ENCODE measurements at places on chromosomes 2 and 18.

GRCh38 chr18:22865354-22866116, 67.6 kb upstream of the RBBP8 start:
- no peak for DNase-seq

DNA sequence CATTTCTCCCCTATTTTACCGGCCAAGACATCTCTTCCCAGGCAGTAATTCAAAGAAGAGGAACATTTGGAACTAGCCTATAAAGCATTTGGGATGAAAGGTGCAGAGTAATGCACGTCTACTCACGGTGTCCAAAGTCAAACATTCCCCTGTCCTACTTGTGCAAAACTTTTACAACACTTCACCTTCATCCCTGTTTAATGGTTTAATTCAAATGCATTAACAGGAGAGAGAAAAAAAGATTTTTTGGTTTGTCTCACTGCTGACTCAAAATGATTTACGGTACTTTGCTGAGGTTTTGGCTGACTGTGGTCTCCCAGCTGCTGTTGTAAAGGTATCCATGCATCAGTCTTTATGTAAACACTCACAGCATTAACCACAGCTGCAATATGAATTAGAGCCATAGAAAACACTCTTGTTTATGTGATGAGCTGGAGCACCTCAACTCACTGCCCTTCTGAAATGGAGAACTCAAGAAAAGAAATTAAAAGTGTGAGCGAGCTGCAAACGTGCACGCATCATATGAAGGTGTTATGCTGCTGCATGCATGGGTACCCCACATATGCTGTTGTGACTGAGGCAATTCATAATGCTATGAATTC, 220.5 kb downstream of the PIEZO2 start:
- no peak for DNase-seq

DNA sequence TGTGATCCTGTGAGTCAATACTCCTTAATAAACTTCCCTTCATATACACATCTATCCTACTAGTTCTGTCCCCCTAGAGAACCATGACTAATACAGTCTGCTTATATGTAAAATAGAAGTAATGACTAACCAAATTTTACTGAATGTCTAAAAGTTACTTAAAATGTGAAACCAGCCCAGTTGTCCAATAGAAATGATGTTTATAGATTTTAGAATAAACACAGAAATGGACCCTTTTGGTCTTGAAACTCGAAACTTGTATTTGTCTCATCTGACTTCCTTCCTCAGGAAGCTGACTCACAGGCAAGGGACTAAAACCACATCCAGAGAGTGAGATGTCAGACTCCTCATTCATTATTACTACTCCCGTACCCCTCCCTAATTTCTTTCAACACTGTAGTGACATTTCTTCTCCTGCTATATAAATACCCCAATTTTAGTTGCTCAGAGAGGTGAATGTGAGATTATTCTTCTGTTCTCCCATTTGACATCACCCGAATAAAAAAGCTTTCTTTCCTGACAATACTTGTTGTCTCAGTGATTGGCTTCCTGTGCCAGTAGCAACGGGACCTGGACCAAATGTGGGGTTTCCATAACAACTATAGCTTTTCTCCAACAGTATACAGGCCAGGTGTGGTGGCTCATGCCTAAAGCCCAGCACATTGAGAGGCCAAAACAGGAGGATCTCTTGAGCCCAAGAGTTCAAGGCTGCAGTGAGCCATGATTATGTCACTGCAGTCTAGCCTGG, 486.0 kb downstream of the ERBB4 start:
- no peak for DNase-seq

DNA sequence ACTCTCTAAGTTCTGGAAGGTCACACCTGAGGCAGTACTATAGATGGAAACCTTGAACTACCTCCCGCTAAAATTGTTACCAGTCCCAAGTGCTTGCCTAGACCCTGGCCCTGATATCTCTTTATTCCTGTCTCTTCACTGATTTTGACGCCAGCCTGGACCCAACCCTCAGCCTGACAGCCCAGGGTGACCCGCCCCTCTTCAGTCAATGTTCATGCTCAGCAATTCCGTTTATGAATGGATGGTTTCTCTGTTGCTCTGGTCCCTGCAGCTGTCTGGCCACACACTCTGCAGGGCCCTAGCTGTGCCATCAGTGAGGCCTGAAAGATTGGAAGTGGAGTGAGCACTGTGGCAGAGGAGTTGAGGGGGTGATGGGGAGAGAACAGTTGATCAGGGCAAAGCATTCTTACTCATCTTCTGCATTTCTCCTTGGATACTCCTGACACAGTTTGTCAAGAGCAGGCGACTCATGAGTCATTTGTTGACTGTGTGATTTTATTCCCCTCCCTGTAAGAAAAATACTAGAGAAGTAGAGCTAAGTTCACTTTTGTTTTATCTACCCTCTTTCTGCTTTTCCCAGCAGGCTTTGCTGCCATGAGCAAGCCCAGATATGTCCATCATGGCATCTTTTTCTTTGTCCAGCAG, 46.0 kb downstream of the NPAS2 start:
- no peak for DNase-seq

DNA sequence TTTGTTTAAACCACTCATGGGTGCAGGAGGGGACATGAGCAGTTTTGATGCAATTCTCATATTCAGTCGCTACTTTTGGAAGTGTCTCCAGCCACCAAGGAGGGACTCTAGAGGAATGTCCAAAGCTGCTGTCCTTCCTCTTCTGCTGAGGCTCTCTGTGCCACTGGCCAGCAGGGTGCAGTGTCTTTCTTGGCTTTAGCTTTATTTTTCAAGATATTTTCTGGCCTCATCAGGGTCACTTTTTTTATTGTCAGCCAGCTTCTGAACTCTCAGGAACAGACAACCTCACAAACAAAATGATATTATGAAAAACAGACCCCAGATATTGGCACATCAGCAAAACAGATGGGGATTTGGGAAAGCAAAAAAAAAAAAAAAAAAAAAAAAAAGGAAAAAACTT, 289.3 kb upstream of the ZSWIM2 start:
- DNase-seq, result no peak

DNA sequence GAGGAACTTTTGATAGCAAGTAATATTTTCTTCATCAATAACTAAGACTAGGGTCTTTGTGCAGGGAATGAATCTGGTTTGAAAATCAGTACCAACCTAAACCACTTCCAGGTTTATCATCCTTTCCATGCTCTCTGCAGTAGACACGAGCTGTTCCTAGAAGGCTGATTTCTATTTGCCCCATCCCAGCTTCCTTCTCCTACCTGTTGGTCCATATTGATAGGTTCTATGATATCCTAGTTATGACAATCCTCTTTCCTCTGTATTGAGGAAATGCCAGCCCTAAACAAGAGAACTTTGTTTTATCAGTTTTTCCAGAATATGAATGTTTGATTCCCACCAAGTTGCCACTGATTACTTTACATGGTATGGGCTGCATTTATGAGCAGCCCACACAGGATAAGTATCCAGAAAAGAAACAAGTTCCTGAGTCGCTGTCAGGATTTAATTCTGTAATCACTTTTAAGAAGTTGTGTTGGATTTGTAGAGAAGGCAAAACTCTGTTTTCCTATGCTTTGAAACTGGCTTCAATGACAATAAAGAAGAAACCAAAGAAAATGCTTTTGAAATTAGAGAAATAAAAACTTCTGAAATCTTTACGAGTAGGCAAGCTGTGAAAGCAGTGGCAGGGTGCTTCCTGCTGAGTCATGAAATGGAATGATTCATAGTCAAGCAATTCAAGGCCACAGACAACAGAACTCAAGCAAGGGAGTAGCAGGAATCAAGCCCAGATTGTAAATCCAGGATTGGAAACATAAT, 37.3 kb upstream of the TANK start:
- DNase-seq, result peak; percentile 47

- no peak for DNase-seq
Measured at GRCh38 chr18:34352385-34353163, 127.9 kb upstream of the NOL4 start.

- DNase-seq, result no peak
Measured at GRCh38 chr2:194090251-194090905, 1566.6 kb upstream of the SLC39A10 start.

DNA sequence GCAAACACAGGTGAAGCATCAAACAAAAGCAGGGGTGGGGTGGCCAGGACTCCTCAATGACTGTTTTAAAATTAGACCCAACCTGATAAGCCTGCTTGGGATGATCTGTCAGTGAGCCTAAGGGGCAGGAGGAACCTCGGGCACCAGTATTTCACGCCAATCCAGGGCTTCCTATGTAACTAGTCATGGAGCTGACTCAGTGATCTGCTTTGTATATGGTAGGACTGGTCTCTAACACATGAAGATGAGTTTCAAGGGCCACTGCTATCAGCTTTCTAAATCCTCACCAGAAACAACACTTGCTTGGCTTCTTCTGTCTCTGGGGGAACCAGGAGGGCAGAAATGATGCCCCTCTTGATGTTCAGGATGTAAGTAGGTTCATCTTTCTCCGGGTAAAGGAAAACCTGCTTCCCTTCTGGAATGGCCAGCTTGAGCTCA, 6.2 kb downstream of the APOB start:
- no peak for DNase-seq

DNA sequence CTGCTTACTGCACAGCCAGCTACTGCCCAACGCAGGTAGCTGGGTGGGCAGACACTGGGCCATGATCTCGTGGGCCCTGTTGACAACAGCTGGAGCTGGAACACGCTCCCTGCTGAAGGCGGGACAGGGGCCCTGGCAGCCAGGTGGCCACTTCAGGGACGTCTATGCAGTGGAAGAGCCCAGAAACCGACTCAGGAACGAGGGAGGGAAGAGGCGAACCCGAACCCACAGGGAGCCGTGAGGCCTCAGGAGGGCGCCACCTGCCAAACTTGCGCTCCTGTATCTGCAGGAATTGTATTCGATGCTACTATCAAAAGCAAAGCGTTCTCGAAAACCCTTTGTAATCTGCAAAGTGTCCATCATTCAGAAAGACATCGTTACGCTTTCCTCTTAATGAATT, 198.4 kb downstream of the EIPR1 start:
- no peak for DNase-seq

- no peak for DNase-seq
Measured at GRCh38 chr2:227614740-227615139, at the start of gene SCYGR3. SCYGR3 (minus strand) TSS chr2:227614840; CDS start chr2:227614840, 0 bp downstream.

- DNase-seq, result no peak
Measured at GRCh38 chr2:106232638-106233349, 38.7 kb upstream of the UXS1 start.

DNA sequence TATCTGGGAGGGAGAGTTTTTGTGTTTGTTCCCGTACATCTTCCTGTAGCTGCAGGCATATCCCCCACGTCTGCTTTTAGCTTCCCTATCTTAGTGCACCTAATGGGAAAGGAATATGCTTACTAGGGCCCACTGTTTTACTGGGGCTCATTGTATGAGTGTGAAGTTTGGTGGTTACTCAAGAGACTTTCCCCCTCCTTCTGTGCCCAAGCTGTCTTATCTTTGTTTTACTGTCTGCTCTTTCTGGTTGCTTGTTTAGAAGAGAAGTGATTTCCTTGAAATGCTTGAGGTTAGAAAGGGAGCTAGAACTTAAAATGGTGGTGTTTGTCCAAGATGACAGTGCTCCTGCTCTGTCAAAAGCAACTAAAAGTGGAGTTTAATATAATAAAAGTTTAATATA, 7.3 kb downstream of the PTH2R start:
- no peak for DNase-seq
